RKO (cell line): ENCODE measurements at places on chromosomes 6 and 20.

- no peak for DNase-seq
Measured at GRCh38 chr6:47483516-47483852, 5.9 kb downstream of the CD2AP start.

- no peak for DNase-seq
Measured at GRCh38 chr20:53819973-53820451, 226.4 kb upstream of the ZNF217 start.

GRCh38 chr20:35273449-35274171 is 4.3 kb downstream of the MMP24OS start:
- no peak for DNase-seq

- DNase-seq: no peak
Measured at GRCh38 chr20:44029848-44030230, 115.2 kb downstream of the TOX2 start.

DNA sequence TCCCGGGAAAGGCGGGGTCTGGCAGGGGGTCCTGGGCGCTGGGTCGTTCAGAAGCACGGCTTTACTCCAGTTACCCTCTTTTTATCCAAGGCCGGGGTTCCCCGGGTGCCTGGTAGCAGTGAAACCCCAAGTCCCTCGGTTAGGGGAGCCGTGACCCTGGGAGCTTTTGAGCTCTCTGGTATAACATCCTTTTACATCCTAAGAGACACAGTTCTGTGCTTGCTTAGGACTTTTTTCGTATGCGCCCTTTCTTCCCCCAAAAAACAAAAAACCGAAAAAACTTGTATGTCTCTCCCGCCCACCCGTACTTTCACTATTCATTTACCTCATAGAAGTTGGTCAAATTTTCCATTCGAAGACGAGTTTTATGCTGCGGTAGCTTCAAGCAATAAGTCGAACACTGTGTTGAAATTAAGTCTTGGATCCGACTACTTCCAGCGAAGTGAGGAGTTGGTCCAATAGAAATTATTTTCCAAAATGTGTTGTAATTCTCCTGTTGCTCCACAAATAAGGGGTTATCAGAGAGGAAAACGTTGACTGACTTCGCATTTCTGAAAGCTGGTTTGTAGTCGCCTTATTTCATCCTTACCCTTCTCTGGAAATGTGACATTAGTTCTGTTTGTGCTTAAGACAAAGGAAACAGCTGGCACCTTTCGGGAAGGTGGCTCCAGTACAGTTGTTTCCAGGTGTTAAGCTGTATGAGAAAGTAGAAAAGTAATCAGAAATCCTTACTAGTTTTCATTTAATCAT is 816 bp upstream of the MAN1A1 start:
- DNase-seq: peak; percentile 30

GRCh38 chr6:18390476-18390875 is 3.3 kb downstream of the RNF144B start:
- no peak for DNase-seq

GRCh38 chr20:20393207-20394120 is 25.6 kb downstream of the INSM1 start:
- no peak for DNase-seq

DNA sequence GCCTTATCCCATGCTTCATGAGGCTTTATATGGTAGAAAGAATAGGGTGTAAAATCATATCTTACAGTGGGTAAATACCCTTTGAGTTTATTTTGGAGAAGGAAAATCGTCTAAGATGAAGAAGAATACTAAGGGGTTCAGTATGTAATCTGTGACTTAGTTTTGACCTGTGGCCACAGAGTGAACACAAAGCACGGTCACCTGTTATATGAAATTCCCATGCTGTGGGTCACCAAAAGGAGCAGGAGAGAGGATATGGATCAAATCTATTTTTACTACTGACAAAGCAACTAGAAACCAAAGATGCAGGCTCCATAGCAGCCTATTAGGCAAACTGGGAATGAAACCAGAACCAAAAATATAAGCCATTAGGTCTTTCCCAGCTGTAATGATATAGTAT is 3.6 kb upstream of the HAO1 start:
- DNase-seq: no peak

DNA sequence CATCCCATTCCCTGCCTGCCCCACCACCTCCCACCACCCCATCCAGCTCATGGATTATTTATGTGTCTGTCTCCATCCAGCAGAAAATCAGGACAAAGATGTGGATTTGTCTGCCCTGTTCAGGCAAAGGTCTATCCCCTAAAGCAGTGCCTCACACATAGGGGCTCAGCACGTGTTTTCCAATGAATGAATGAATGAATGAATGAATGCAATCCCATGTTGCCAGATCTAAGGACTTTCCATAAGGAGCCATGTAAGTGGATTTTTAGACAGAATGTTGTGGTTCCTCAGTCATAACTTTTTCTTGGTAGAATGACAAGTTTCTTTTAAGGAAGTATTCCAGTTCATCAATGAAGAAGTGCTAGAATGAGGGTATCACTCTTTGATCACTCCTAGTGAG is 133.7 kb downstream of the RNASET2 start:
- DNase-seq: no peak

GRCh38 chr20:48603819-48604405 is 223.9 kb downstream of the PREX1 start:
- DNase-seq: no peak

- DNase-seq: no peak
Measured at GRCh38 chr20:33995053-33995831, 1.5 kb downstream of the RALY start.

DNA sequence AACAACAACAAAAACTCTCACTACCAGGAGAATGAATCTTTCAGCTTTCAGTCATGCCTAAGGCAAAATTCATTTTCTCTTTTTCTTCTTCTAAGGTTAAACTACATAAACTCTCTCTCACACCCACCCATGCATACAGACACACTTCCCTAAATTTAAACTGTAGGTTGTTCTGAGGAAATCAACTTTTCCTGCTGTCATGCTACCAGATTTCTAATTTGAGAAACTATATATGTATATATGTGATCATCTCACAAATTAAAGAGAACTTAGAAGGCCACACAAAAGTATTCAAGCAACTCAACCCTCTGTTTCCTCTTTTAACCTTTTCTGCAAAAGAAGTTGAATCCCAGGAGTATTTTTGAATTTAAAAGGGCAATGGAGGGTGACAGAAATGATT is 532.5 kb downstream of the KIF16B start:
- DNase-seq: no peak

- DNase-seq: no peak
Measured at GRCh38 chr20:20078041-20078440, 25.7 kb downstream of the CFAP61 start.

GRCh38 chr6:4707011-4707410 is 69.2 kb upstream of the CDYL start:
- DNase-seq: no peak

DNA sequence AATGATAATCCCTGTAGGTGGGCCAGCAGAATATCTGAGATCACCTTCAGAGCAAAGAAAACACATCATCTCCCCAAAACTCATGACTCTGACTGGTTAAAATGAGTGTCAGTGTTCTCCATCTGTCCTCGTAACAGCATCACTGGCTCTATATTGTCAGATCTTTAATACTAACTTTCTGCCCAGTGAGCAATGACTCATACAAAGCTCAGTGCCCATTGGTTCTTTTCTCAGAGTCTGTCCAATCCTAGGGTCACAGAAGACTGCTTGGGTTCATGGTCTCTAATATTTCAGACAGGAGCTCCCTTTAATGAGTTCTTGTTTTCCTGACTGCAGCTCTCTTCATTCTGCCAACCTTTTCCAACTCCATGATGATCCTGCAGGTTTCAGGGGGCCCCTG is 36.4 kb downstream of the HLA-DPB1 start:
- DNase-seq: peak; percentile 30

DNA sequence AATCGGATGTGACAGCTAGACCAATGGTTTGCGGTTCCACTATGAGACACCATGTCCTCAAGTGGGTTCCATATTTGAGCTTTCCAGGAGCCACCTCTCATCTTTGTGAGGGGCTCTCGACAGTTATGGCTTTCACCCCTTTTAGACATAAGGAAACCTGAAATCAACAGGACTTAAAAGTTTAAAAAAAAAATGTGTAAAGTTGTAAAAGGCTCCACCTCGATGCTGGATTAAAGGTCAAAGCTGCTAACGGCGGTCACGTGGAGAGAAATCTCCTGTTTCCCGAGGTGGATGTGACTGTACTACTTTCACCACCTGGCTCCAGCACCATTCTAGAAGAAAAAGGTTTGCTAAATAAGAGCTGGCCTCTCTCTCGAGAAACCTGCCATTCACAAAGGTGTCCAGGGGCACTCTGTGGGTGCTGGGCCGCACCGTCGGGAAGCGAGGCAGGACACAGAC is 542 bp downstream of the ATP5F1E start:
- peak; percentile 33 for DNase-seq

DNA sequence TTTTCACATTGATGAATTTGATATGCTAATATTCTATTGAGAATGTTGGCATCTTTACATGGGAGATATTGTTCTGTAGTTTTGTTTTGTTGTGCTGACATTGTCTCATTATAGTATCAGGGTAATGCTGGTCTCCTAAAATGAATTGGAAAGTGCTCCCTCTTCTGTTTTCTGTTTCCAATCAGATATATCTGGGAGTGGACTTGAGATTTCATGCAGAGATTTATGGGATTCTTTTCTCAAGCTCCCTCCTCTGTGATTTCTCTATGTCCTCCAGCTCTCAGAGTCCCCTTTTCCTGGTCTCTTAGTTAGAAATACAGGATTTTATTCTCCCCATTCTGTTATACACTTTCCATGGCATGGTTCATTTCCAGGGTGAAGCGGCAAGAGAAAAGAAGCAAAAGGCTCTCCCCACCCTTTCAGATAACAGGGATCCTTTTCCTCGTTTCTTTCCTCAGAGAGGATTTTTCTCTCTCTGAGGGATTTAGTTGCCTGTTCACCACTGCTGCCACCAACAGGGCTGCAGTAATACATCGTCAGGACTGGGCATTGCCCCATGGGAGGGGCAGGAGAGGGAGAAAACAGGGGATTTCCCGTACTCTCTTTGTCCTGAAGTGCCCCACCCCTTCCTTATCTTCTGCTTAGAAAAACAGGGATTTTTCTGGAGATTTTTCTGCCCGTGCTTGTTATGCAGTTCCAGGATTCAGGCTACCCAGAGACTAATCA is 59.3 kb upstream of the STMND1 start:
- DNase-seq: no peak

DNA sequence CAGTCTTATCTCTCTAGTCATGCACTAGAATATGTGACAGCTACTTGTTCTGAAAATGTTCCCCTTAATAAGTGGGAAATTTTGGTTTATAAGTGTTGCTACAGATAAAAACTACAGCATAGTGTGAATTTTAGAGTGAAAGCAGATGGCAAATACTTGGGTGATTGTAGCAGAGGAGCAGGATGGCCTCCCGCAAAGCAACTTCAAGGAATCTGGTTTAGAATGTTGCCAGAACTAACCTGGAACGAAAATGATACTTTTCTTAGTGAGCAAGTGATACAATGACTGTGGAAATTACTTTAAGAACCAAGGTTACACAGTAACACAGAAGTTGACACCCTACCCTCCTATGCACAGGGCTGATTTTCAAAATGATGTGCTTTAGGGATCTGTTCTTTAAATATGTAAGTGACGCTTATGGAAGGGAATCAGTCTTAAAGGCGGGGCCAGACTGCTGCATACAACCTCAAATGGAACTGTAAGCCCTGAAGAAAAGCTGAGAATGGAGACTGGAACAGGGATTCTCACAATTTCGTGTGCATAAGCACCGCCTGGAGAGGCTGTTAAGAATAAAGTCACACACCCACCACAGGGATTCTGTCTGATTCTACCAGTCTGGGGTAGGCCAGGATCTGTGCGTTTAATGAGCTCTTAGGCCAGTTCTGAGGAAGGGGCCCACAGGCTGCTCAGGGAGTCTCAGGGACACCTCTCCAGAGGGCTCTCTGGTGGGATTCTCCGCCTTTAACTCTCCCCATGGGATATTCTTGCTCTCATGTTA is 97.9 kb downstream of the FYN start:
- DNase-seq: no peak

- DNase-seq: peak; percentile 12
Measured at GRCh38 chr20:58308680-58309527, 611 bp upstream of the RAB22A start.

- DNase-seq: no peak
Measured at GRCh38 chr20:54346276-54346675, 129.1 kb upstream of the DOK5 start.
